ENCODE measurements at places on chromosomes 7 and 10. TPM values are rescaled to one million over a fixed set of nuclear protein-coding genes. Genes with fewer than 3 reads are reported as not detected.

Gene SPDYE18
- total RNA-seq, result not detected

Gene MMS19
- total RNA-seq, result 127 TPM

Gene FXYD4
- not detected for total RNA-seq

DNA sequence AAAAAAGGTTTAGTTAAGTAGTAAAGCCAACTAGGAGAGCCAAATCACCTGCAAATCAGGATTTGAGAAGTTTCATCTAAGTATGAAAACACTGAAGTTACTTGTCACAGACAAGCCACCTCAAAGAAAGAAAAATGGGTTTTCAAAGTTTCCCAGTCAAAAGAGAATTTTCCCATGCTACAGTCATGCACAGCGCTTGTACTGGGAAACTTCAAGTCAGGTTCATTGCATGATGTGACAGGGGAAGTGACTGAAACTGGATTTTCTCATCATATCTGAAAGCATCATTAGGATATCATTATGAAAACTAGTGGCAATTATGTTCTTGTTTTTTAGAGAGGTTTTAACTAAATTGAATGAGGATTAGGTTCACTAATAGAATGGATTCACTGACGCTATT is 167.0 kb downstream of the SGMS1 start:
- DNase-seq, result no peak

DNA sequence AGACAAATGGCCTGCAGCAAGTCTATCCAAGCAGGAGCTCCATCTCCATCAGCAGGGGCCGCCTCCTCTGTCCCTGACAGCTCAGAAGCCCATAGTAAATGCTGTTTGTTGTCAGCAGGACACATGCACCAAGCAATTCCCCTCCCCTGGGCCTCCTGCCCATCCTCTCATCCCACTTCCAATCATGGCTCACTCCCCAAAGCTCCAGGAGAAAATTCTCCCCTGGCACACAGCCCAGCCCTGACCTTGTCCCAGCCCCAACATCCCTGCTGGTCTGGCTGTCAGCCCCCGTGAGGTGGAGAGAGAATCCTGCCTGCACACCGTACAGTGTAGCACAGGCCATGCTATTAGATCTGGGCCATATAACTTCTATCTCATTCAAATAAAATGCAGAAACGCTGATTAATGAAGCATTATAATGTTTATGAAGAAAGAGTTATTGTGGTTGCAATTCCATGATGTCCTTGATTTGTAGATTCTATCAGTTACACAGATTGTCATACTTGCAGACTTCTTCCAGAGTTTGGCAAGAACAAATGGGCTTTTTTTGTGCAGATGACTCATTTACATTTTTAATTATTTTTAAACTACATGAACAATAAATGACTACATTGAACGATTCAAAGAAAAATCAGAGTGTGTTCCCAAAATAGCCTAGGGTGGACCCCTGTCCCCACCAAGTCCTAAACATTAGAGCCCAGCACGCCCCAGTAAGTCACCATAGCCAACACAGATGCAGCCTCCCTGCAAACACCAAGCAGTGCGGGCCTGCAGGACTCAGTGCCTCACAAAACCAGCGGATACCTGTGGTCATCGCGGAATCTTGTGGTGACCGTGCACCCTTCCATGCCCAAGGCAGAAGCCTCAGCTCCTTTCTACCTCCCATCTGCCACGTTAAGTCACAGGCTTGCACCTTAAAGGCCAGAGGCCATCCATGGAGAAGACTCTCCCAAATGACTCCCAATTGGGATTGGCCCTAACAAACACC is 70.1 kb downstream of the COBL start:
- DNase-seq, result no peak

DNA sequence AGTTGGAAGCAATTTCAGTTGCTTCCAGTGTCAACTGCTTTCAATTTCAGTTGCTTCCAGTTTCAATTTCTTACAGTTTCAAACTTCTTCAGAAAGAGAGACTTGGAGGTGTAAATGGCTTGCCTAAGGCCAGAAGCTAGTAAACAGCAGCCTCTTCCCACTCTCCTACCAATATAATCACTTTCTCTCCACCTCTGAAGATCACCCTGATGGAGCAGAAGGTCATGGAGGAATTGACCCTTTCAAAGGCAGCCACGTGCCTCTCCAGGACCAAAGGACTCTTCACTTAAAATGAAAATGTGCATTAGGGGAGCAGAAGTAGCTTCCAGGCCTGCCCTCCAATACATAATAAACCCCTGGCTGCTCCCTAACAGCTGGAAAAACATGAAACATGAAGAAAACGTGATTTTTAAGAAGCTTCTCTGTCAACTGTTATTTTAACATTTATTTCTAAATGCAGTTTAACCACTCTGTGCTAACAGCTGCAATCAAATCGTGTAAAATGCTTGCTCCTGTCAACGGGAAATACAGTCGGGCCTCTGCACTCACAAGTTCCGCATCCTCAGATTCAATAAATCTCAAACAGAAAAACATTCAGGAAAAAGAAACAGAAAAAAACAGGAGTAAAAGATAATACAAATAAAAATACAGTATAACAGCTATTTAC is 1020.6 kb downstream of the XPNPEP1 start:
- no peak for DNase-seq

DNA sequence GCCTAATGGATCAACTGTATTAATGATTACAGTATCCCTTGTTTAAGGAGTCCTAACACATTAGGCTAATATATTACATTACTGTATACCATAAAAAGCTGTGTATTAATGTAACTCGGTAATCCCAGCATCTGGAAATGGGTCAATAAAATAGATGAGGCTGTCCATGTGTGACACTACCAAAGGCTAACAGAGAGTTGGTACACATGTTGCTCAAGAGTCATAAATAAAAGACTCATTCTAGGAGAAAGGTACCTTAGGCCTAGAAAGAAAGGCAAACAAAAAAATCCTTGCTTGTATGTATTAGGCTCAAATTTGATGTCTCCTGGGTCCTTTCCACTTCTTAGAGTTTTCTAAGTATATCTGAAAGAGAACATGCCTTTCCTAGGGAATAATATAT is 14.6 kb downstream of the MCMBP start:
- DNase-seq, result no peak

- DNase-seq, result no peak
Observed at GRCh38 chr7:142956951-142957623, 5.1 kb downstream of the KEL start.

DNA sequence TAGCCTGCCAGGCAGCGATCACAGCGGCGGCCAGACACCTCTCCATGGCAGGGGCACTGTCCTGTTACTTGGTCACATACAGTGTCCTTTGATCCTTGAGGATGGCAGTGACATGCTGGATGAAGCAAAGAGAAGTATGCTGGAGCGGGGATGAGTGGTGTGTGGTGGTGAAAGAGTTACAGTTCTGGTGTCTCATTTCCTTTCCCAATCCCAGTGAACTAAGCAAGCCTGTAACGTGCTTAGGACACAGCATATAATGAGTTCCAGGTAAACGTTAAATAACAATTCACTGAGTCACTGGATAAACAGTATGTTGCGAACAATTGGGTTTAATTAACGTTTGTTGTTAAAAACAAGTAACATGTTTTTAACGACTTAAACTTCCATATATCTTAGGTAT is 63.5 kb upstream of the LAMB1 start:
- no peak for DNase-seq

- no peak for DNase-seq
Observed at GRCh38 chr10:86411852-86412560, 45.4 kb upstream of the GRID1 start.

GRCh38 chr10:76711222-76711997 is 926.2 kb downstream of the KCNMA1 start:
- no peak for DNase-seq

DNA sequence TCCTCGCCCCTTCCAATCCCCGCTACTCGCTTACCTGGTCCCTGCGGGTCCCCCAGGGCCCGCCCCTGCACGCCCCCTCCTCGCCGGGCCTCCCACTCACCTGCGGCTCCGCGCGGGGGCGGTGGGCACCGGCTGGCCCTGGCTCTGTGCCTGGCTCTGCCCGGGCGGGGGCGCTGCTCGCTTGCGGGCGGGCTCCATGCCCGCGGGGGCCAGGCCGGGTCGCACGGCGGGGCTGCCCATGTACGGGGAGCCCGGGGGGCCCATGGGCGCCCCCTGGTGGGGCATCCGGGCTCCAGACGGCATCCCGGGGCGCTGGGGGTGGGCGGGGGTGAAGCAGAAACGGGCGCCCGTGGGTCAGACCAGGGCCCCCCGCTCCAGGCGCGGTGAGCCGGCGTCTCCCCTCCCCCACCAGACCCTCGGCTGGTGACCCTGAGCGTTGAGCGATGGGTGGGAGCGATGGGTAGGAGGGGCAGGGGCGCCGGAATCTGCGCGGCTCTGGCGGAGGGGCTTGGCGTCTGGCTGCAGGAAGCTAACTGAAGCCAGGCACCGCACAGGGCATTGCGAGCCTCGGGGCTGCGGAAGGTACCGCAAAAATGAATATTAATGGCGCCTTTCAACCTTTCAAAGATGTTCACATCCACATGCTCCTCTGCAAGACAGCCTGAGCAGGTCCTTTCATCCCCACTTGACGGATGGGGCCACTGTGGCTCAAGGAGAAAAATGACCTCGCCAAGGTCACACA is 3.0 kb downstream of the SMARCD3 start:
- peak; percentile 71 for DNase-seq

- no peak for DNase-seq
Observed at GRCh38 chr7:90856351-90857070, 260.4 kb downstream of the CDK14 start.

DNA sequence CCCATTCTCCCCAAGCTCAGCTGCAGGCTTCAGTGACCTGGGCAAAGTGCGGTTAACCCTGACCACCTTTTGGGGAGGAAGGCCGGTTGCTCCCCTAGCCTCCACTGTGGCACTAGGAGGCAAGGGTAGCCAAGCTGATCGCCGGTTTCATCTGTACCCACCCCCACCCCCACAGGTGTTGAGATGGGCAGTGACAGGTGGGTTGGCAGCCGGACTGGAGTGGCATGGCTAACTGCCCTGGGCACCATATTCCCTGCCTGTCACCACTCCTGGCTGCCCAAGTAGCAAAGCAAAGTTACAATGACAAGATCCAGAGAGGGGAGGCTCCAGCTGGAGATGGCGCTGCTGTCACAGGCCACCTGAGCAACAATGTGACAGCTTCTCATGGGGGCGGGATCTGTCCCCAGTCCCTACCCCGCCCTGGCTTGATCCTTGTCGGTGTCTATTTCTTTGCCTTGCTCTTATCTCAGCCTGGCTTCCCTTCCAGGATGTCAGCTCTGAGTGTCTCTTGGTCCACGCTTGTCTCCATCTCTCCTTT is 27.0 kb upstream of the BMS1 start:
- DNase-seq, result no peak

- no peak for DNase-seq
Observed at GRCh38 chr7:156816943-156817572, 75.9 kb downstream of the LMBR1 start.

- DNase-seq, result no peak
Observed at GRCh38 chr7:81693080-81693479, 76.8 kb downstream of the HGF start.

GRCh38 chr7:13724977-13725566 is 264.4 kb downstream of the ETV1 start:
- no peak for DNase-seq

DNA sequence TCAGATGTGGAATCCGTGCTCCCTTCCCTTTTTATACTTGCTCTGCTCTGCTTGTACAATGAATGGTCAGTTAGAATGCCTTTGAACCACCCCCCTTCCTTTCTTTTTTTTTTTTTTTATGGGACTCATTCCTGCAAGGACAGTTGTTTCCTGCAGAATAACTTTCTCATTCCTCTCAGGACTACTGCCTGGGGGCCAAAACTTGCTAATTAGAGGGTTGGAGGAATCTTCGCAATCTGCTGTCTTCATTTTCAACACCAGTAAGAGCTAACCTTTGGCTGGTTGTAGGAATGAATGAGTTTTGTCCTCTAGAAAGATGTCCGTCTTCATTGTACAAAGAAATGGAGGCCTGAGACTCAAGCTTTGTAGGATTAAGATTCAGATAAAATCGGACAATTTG is 868.1 kb downstream of the LRMDA start:
- DNase-seq, result no peak

- DNase-seq, result no peak
Observed at GRCh38 chr7:128032605-128033235, 1.5 kb upstream of the LRRC4 start.

- no peak for DNase-seq
Observed at GRCh38 chr10:129622736-129623135, 155.7 kb downstream of the MGMT start.
